ENCODE measurements at places on chromosomes 11 and 22.

DNA sequence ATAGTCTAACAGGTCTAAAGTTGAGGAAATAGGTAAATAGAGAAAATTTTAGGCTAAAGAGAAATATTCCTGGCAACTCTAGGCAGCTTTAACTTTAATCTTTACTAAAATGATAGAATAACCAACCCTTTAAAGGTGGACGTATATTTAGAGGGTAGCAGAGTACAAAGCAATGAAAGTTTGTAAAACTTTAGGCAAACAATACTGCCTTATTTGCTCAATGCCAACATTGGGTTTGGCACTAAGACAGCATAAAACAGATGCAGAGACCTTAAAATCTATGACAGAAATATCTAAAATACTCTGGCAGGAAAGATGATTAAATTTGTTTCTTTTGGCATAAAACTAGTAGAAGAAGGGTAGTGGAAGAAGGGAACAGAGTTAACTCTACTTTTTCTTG lies 70.7 kb downstream of the EMSY start:
- DNase-seq = no peak

DNA sequence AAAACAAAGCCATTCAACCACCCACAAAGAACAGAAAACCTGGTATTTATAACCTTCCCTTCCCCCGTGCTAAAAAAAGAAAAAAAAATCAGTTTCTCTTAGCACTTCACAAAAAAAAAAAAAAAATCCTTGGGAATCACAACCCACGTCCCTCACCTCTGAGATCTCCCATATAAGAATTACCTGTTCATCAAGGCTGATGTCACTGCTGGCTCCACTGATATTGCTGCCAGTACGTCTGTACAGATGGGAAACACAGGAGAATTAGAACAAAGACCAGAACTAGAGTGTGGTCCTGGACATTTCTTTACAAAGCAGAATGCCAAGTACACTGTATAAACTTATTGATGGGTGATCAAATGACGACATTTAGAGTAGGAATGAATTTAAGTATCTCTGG lies 14.9 kb downstream of the OSBP start:
- DNase-seq = no peak

DNA sequence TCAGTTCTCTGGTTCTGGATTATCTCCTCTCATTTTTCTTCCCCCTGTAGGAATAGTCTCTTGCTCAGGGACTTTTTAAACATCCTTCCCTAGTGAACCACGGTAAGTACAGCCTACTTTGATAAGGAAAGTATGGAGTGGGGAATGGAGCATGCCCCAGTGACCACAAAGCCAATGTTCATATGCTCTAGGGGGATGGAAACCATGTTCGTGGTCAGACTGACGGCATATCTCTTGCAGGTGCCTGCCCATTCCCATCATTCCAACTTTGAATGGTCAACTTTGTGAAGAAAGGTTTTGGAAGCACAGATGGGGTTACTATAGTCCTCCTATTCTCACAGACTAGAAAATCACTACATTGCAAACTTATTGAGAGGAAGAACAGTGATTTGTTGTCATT lies 332.5 kb upstream of the NCAM1 start:
- no peak for DNase-seq

DNA sequence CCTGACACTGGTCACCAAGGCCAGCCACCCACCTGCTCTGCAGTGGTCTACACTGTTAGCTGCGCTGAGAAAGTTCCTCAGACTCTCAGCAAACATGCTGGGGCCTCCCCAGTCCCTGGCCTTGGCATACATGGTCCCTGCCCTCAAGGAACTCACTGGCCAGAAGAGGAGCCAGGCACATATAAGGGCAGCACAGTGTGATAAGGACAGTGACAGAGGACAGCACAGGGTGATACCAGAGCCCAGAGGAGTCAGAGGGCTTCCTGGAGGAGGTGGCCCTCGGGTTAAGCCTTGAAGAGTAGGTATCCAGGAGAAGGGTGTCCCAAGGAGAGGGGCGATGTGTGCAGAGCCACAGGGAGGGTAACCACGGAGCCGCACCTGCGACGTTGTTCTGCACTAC lies 624 bp downstream of the ART1 start:
- DNase-seq = no peak

DNA sequence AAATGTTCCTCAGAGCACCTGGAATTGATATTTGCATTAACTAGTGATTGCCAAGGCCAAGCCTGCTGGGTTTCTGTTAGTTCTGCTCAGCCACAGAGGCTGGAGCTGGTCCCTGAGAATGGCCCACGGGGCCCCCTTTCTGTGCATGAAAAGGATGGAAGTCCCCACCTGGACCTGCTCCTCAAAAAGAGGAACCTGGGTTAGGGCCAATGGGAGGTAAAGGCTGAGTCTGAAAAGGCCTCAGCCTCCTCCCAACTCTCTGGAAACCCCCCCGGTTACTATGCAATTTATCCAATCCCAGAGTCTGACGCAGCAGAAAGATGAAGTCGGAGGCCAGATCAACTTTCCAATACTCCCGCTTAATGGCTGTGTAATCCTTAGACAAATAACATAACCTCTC lies 6.8 kb upstream of the CREB3L1 start:
- DNase-seq = no peak

GRCh38 chr11:36162006-36162882 lies 127.0 kb downstream of the COMMD9 start:
- DNase-seq = no peak

GRCh38 chr22:37340331-37341262 lies 58.3 kb downstream of the CYTH4 start:
- no peak for DNase-seq

DNA sequence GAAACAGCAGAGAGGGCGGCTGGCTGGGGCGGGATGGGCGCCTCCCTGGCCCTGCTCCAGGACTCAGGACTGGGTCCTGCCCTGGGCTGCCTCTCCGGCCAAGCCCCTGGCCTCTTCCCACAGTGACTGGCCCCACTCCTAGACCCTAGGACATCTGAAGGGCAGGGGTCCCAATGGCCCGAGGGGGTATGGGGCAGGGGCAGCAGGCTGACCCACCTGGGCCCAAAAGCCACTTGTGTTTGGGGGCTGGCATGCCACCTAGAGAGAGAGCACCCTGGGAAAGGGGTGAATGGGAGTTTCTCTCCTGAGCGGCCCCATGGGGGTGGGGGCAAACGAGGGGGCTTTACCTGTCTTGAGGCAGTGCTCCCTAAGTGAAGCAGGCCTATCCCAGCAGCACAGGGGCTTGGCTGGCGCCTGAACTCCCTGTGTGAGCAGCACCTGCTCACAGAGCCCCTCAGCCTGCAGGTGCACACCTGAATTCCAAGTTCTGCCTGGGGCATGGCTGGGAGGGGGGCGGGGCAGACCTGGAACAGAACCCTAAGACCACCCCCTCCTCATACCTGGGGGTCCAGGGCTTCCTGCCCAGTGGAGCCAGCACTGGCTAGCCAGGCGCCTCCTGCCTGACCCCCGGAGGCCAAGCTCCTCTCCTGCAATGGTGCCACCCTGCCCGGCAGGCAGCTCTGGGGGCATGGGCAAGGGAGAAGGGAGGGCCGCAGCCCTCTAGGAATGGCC lies 16.9 kb downstream of the DUSP8 start:
- DNase-seq = no peak

GRCh38 chr22:50175921-50176849 lies 5.7 kb downstream of the PANX2 start:
- no peak for DNase-seq

DNA sequence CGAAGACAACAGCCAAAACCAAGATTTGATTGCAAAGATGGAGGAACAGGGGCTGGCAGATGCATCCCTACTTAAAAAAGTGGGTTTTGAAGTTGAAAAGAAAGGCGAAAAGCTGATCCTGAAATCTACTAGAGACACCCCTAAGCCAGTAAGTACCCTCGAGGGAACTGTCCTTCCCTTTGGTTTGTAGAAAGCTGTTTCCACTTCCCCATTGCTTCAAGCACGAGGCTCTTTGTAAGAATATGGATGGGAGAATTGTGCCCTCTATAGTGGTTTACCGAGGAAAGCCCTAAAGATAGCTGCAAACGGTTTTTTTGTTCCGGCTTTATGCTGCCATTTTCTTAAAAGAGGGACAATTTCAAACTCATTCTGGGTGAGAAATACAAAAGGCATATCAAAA lies 133.9 kb downstream of the WNT7B start:
- DNase-seq = no peak

DNA sequence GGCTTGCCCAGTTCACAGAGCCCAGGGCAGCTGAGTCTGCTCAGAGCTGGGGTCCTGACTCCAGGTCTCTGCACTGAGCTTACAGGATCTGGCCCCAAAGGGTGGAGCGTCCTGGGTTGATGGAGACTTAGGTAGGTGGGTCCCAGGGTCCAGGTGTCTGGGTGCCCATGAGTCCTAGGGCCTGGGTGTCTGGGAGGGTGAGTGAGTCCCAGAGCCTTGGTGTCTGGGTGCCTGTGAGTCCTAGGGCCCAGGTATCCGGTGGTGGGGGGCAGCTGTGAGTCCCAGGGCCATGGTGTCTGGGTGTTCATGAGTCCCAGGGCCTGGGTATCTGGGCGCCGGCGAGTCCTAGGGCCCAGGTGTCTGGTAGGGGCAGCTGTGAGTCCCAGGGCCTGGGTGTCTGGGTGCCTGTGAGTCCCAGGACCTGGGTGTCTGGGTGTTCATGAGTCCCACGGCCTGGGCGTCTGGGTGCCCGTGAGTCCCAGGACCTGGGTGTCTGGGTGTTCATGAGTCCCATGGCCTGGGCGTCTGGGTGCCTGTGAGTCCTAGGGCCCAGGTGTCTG lies 1505.6 kb downstream of the BRD1 start:
- no peak for DNase-seq

DNA sequence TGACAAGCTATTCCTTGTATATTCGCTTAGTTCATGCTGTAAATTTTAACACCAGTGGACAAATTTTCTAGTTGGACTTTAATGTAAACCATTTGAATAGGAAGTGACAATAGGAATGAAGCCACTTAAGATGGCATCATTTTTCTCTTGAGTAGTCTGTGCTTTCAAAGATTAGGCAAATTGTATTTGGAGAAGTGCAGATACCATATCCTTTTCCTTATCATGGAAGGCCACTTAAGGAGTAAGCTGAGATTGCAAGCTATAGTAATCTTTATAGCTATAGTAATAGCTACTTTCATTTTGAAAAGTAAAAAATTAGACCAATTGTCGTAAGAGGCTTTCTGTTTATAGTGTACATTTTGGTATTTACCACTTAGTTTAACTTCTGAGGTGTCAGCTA lies 12.8 kb downstream of the CAPRIN1 start:
- DNase-seq = peak; percentile 30

GRCh38 chr11:113728814-113729213 lies 22.7 kb upstream of the TMPRSS5 start:
- no peak for DNase-seq

DNA sequence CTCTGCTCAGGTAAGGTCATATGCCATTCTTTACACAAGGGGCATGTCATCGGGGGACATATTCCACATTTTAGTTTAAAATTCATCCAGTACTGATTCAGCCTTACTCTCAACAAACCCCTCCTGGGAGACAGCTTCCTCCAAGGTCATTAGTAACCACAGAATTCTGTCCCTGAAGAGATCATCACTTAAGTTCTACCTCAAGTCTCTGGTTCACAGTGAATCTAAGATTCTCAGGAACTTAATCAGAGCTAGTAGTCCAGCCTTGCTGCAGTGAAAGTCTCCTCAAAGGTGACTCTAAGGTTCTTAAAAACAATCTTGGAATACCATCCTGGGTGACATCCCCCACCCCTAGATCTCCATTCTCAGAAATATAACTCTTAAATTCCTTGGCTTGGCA lies 18.9 kb upstream of the GDPD4 start:
- no peak for DNase-seq

- no peak for DNase-seq
These were observed 1342.7 kb upstream of the TENM4 start for GRCh38 chr11:80783561-80783960.

DNA sequence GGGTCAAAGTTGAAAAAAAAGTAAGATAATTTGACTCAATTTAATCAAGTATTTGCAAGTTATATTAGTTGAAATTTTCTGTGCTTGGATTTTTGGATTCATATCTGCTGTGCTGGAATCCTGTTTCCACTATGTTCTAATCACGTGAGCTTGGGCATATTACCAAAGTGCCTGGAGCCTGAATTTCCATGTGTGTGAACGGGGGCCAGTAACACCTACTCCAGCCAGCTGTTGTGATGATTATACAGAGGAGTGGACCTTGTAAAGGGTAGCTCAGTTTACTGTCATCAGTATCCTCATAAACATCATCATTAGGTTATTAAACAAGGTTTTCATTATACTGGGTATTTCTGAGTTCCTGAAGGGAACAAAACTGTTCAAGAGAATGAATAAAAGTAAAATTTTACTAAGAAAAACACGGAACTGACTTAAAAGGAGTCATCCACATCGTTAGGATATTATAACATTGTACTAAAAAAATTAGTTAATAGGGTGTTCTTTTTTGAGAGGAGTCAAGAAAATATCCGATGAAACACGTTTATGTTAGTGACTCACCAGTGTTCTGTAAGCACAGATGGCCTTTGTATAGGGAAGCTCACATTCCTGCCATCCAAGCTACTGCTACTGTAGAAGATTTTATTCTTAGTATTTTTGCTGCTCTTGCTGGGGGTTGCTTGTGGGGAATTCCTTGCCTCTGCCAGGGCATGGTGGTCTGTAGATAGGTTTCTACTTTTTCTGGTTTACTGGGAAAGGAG lies 144.1 kb downstream of the ARHGAP42 start:
- DNase-seq = no peak

DNA sequence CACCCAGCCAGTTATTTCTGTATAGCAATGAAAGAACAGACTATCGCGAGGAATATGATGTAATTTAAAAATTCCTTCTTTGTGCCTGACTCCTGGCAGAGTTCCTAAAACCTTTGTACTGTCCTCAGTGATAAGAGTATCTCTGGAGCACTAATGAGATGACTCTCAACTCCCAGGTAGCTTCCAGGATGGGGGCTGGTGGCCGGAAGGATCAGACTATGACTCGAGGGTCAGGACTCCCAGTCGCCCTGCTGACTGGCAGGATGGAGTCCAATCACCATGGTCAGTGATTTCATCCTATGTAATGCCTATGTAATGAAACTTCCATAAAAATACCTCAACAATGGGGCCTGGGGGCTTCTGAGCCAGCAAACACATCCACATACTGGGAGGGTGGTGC lies 135.1 kb downstream of the SHANK2 start:
- no peak for DNase-seq

DNA sequence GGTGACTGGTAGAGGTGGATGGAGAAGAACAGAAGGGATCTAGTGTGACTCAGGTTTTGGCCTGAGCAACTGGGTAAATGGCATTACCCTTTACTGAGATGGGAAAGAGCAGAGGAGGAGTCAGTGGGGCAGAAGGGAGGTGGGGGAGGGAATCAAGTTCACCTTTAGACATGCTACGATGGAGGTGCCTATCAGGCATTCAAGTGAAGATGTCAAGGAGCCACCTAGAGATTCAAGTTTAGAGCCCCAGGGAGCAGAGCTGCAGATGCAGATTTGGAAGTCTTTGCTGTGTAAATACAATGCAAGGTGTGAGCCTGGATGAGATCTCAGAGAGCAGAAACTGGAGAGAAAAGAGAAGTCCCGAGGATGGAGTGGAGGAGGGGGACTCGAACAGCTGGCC lies 979 bp upstream of the MOGAT2 start:
- DNase-seq = no peak

- peak; percentile 37 for DNase-seq
These were observed 835 bp upstream of the RHOD start for GRCh38 chr11:67055812-67056211.

- no peak for DNase-seq
These were observed 63.1 kb downstream of the CWC15 start for GRCh38 chr11:94910270-94910669.

GRCh38 chr11:70501051-70501901 lies 102.9 kb downstream of the CTTN start:
- DNase-seq = no peak

GRCh38 chr11:126115816-126116331 lies 53.2 kb upstream of the CDON start:
- no peak for DNase-seq

- DNase-seq = no peak
These were observed 22.9 kb downstream of the SYTL2 start for GRCh38 chr11:85787809-85788760.

GRCh38 chr11:66112041-66112491 lies 42.0 kb downstream of the PACS1 start:
- DNase-seq = no peak
